NCI-H1694 treated with DMSO at 0.1 percent for 48 hours (cell line): ENCODE measurements at places on chromosomes 5 and 9.

GRCh38 chr9:135342206-135343130 is 137.1 kb upstream of the PPP1R26 start:
- DNase-seq, result no peak

GRCh38 chr5:150304481-150305081 is 1.9 kb upstream of the ARSI start:
- DNase-seq, result no peak

- DNase-seq, result no peak
These were observed 31.9 kb upstream of the HAND1 start for GRCh38 chr5:154509784-154510555.

DNA sequence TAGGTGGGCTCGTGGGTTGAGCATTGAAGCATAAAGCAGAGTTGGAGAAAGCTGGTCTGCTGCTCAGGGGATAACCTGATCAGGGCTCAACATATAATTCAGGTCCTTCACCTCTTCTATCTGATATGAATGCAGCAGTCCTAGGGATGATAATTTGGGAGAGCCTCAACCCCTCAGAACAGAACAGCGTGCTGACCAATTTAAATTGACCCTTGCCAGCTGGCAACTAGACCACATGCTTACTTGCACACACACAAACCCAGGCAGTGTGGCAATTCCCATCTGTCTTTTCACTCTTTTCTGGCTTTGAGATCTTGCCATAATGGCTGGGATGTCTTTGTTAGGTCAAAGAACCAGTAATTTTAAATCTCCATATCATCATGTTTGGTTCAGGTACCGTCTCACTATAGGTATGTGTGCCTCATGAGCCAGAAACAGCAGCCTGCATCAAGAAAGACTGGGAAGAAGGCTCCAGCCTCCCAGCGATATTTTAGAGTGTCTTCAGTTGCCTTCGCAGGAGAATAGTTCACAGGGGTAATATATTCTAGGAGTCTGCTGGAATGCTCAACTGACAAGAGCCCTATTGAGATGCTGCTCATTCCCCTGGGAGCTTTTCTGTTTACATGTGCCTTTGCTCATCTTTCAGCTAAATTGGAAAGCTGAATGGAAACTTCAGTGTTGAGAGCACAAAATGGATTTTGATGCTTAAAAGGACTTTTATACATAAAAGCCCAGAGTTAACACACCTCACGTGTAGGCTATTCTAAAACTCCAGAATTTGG is 497.6 kb downstream of the RASEF start:
- DNase-seq, result no peak

DNA sequence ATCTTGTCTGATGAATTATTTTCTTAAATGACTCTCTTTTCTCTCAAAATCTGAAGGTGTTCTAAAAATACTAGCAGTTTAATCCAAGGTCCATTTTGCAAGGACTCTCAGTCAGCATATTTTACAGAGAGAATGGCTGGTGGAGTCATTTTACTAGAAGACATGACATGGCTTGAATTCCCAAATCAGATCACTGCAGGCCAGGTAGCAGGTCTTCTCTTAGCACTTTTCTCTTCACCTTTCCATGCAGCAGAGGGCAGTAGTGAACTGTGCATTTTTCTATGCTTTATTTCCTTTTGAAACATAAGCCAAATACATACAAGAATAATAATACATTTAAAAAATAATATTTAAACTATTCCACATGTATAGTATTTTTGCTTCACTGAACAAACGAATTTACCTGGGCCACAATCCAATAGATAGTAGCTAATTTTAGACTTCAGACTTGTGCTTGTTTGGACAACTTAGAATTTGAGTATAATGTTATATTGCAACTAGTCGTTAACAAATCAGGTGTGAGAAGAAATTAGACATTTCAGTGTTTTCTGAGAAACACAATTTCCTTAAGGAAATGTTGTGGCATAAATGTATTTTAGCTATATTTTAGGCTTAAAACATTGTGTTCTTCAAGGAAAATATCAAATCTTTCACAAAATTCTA is 289.4 kb upstream of the DAB2 start:
- peak; percentile 21 for DNase-seq

GRCh38 chr9:3756071-3756470 is 230.3 kb upstream of the RFX3 start:
- DNase-seq, result no peak

DNA sequence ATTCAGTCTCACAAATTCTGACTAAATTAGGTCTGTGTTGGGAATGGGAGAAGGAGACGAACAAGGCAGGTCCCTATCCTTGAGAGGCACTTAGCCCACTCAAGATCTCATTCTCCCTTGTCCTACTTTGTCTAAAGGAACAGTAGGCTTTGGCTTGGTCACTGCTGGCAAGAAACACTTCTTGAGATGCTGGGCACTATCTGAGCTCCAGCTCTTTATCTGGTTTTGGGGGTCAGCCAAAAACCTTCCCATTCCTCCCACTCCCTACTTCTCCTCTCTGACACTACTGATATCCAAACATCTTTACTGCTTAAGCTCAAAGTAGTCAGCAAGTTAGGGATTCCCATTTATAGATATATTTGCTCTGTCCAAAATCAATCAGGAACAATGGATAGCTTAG is 155.2 kb downstream of the MAPKAP1 start:
- DNase-seq, result no peak

- DNase-seq, result peak; percentile 26
These were observed 46.9 kb downstream of the CNTRL start for GRCh38 chr9:121121582-121122087.

GRCh38 chr9:2817999-2818803 is 25.7 kb downstream of the PUM3 start:
- DNase-seq, result no peak
